ENCODE measurements at places on chromosomes 5 and 9. TPM values are rescaled to one million over a fixed set of nuclear protein-coding genes. Genes with fewer than 3 reads are reported as not detected.

DNA sequence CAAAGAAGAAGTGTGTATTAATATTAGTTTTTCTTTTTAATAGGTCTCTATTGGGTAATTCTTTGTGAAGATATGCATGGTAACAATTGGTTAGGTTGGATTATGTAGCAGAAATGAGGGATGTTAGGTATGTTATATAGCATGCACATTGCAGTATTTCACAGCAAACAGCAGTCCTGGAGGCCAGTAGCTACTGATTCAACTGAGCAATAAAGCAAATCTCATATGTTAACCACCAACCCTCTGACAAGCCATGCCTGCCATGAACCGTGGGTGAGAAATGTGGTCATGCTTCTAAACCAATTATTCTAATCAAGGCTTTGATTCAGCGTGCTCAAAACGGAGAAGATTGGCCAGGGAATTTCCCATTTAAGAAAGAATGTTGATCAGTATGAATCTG lies 313.0 kb upstream of the CDH6 start:
- H3K4me3 ChIP-seq, result no peak overlapping the region
- H3K36me3 ChIP-seq, result no peaks in the 10 kb centered on the region
- H3K27me3 ChIP-seq, result no peaks in the 10 kb centered on the region
- no peak overlapping the region for H3K27ac ChIP-seq
- no peak for DNase-seq

DNA sequence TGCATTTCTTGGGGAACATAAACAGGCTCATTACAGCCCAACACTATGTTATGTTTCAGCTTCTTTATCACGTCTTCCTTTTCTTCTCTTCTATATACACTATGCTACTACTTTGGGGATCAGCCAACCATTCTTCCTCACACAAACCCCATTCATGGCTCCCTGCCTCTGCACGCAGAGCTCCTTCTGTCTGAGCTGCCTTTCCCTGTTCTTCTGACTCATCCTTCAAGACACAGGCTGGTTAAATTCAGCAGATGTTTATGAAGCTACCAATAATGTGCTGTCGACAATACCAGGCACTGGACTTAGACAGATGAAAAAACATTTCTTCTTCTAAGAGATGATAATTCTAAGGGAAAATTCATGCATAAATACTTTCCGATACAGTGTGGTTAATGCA lies 102.5 kb upstream of the TXNDC8 start:
- no peak overlapping the region for H3K27ac ChIP-seq
- H3K4me3 ChIP-seq, result no peak overlapping the region
- peaks cover 2% of the 10 kb centered on the region for H3K27me3 ChIP-seq

GRCh38 chr5:159641371-159642039 lies 274.8 kb upstream of the ADRA1B start:
- no peak overlapping the region for H3K4me3 ChIP-seq
- H3K27me3 ChIP-seq, result peaks cover 3% of the 10 kb centered on the region
- DNase-seq, result no peak
- no peak overlapping the region for H3K27ac ChIP-seq
- H3K36me3 ChIP-seq, result no peaks in the 10 kb centered on the region

DNA sequence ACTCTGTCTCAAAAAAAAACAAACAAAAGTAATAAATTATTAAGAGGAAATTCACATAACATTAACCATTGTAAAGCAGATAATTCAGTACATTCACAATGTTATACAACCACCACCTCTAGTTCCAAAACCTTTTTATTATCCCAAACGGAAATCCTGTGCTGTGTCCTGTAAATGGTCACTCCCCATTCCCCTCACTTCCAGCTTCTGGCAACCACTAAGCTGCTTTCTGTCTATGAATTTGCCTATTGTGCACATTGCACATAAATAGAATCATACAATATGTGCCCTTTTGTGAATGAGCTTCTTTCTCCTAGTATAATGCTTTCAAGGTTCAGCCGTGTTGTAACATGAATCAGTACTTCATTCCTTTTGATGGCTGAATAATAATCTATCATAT lies 20.8 kb downstream of the C9orf152 start:
- DNase-seq, result no peak
- H3K36me3 ChIP-seq, result no peaks in the 10 kb centered on the region
- H3K27ac ChIP-seq, result no peak overlapping the region
- no peaks in the 10 kb centered on the region for H3K4me1 ChIP-seq
- no peaks in the 10 kb centered on the region for H3K27me3 ChIP-seq

GRCh38 chr9:5493679-5494511 lies 16.4 kb upstream of the PDCD1LG2 start:
- H3K27ac ChIP-seq, result peak overlapping the region; percentile 22
- no peak overlapping the region for H3K4me3 ChIP-seq
- H3K36me3 ChIP-seq, result peaks cover 2% of the 10 kb centered on the region

GRCh38 chr5:88925692-88926490 lies 42.9 kb upstream of the MEF2C start:
- DNase-seq, result no peak
- H3K4me3 ChIP-seq, result no peak overlapping the region
- no peaks in the 10 kb centered on the region for H3K36me3 ChIP-seq

DNA sequence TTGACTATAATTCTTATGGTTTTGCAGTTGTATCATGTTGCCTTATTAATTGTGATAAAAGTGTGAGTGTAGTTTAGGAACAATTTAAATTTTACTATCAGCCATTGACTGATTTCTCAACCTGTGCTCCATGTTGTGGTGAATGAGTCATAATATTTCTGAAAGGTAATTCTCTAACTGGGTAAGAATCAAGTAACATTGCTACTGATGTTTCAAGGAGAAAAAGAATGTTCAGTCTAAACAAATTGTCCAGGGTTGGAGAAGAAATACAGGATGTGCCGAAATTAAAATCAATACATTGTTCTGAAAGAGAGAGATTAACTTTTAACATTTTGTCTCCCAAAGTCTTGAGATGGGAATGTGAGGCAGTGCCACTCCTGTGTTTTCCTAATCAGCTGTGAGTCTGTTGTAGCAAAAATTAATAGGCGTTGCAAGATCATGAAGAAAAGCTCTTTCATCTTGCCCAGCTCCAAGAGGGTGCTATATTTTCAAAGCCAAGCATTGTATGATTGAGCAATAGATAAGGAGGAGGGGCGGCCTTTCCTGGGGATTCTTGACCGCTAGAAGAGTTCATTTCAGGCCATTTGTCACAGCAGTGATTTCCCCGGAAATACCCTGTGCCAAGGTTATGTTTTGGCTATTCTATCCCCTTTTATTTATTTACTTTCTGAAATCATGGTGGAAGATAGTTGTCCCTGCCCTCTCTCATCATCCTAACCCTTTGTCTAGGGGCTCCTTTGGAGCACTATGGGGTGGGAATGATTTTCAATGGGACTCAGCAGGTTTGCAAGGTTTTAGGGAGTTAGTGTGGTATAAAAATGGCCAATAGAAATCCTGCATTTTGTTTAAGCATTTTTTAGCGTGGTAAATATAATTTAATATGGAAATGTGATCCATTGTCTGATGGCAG lies 151.6 kb downstream of the FOCAD start:
- no peak for DNase-seq
- H3K4me1 ChIP-seq, result peaks cover 6% of the 10 kb centered on the region
- H3K4me3 ChIP-seq, result no peak overlapping the region
- H3K36me3 ChIP-seq, result peaks cover 5% of the 10 kb centered on the region

DNA sequence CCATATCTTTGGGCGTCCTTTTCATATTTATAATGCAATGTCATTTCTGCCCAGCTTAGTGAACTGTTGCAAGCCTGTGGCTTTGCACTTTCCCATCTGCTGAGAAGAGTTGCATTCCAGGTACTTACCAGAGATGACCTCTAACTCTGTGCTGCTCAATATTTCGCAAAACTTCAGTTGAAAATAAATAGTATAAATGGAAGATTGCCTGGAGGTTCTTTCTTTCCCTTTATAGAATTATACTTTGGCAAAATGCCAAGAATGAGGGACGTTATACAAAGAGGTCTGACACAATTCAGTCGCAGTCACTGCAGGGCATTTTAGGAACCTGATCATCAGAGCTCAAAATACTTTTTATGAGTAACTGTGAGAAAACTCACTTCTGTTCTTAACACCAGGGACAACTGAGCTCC lies 18.9 kb upstream of the VLDLR start:
- H3K27me3 ChIP-seq, result peaks cover 17% of the 10 kb centered on the region
- no peaks in the 10 kb centered on the region for H3K4me1 ChIP-seq
- DNase-seq, result no peak
- no peak overlapping the region for H3K27ac ChIP-seq
- H3K36me3 ChIP-seq, result no peaks in the 10 kb centered on the region

- no peak overlapping the region for H3K27ac ChIP-seq
- DNase-seq, result no peak
- no peaks in the 10 kb centered on the region for H3K4me1 ChIP-seq
- H3K4me3 ChIP-seq, result no peak overlapping the region
- peaks cover 24% of the 10 kb centered on the region for H3K27me3 ChIP-seq
Measured at GRCh38 chr9:133191989-133192388, 17.1 kb downstream of the OBP2B start.

DNA sequence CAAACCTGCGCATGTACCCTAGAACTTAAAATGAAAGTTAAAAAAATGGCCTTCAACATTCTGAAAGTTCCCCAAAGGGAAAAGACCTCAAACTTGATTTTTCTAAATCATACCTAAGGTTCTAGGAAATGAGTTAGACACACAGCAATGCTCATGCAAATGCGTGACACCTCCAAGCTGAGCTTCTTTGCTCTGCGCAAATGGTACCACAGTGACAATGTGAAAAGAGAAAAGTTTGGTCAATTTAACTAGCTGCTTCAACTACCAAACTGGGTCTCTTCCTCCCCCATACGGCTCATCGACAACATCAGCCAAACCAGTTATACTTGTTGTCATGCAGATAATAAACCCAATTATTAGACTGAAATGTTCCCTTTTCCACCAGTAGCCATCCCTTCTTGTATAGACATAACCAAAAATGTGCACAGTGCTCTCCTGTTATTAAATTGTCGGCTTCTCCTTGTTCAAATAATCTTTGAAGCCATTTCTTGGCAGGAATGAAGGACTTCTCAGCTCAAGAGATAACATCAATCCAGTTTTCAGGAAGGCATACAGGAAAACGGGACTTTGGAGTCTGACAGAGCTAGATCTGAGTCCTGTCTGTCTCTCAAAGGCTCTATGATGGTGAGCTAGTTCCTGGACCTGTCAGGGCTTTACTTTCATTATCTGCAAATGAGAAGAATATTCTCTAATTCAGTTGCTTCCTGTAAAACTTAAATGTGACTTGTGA lies 185.6 kb upstream of the NR3C1 start:
- no peaks in the 10 kb centered on the region for H3K27me3 ChIP-seq
- no peak overlapping the region for H3K4me3 ChIP-seq
- H3K36me3 ChIP-seq, result no peaks in the 10 kb centered on the region
- peaks cover 35% of the 10 kb centered on the region for H3K4me1 ChIP-seq
- DNase-seq, result no peak

GRCh38 chr5:81161012-81161601 lies 72.0 kb upstream of the CKMT2 start:
- peaks cover 7% of the 10 kb centered on the region for H3K36me3 ChIP-seq
- H3K4me1 ChIP-seq, result peaks cover 16% of the 10 kb centered on the region
- no peak overlapping the region for H3K27ac ChIP-seq
- no peak for DNase-seq
- H3K4me3 ChIP-seq, result no peak overlapping the region

DNA sequence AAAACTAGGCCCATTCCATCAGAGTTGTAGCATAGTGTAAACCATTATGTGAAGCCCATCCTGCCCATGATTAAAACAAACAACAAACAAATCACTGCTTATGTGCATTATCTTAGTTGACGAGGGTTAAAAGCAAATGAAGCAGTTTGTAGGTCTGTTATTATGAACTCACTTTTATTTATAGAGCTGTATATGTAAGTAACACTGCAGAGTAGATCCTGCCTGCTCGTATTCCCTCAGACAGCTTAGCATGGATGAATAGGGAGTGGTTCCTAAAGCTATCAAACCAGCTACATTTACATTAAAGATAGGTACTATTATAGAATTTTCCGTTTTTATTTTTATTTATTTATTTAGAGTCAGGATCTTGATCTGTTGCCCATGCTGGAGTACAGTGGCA lies 112.6 kb downstream of the GDNF start:
- H3K4me3 ChIP-seq, result no peak overlapping the region
- no peak for DNase-seq
- peaks cover 28% of the 10 kb centered on the region for H3K36me3 ChIP-seq
- no peaks in the 10 kb centered on the region for H3K27me3 ChIP-seq
- H3K4me1 ChIP-seq, result peaks cover 12% of the 10 kb centered on the region

TMEM252 gene
- not detected for total RNA-seq

ANKRD34B gene
- total RNA-seq, result not detected

KCNV2 gene
- total RNA-seq, result not detected

ZBTB43 gene
- 21.1 TPM for total RNA-seq
